ENCODE measurements at places on chromosomes 3 and 15.

- no peak for DNase-seq
Observed at GRCh38 chr3:101036213-101036618, 43.0 kb upstream of the ABI3BP start.

- no peak for DNase-seq
Observed at GRCh38 chr3:148820361-148821245, 7.0 kb upstream of the CPB1 start.

- no peak for DNase-seq
Observed at GRCh38 chr3:69011096-69011730, 2.3 kb downstream of the EOGT start.

DNA sequence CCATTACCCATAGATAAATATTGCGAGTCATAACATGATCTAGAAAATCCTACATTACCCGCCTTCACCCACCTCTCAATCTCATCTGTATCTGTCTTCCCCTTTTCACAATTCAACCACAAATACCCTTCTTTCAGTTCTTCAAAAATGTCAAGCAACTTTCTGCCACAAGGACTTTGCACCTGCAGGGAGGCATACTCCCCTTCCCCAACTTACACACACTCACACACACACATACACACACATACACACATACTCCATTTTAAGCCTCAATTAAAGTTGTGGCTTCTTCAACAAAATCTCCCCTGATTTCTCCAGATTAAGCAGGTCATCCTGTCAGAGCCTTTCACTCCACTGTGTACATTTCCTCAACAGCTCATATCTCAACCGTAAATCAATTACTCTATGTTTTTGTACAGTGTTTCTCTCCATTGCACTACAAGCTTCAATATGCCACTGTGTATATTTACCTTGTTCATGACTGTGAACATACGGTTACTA, 33.1 kb upstream of the CCDC50 start:
- no peak for DNase-seq

DNA sequence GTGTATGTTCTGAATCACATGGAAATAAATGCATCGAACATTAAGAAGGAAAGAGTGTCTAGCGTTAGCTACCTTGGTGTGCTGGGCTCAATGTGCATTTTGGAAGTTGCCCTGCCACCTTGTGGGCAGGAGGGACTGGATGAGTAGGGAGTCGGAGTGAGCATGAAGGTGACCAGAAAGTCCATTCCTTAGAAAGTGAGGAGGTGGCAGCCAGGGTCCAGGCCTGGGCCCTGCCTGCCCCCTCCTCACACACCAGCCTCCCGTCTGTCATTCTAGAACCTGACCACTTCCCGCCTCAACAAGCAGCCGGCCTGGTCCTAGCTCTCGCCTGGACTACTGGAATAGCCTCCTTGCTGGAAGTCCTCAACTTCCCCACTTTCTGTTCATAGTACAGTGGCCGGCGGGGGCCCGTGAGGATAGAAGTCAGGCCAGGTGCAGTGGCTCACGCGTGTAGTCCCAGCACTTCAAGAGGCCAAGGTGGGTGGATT, 10.2 kb upstream of the GATA2 start:
- peak; percentile 48 for DNase-seq

- no peak for DNase-seq
Observed at GRCh38 chr15:93523481-93523880, 434.5 kb upstream of the RGMA start.

- peak; percentile 24 for DNase-seq
Observed at GRCh38 chr3:56769116-56769707, 32.5 kb downstream of the ARHGEF3 start.

DNA sequence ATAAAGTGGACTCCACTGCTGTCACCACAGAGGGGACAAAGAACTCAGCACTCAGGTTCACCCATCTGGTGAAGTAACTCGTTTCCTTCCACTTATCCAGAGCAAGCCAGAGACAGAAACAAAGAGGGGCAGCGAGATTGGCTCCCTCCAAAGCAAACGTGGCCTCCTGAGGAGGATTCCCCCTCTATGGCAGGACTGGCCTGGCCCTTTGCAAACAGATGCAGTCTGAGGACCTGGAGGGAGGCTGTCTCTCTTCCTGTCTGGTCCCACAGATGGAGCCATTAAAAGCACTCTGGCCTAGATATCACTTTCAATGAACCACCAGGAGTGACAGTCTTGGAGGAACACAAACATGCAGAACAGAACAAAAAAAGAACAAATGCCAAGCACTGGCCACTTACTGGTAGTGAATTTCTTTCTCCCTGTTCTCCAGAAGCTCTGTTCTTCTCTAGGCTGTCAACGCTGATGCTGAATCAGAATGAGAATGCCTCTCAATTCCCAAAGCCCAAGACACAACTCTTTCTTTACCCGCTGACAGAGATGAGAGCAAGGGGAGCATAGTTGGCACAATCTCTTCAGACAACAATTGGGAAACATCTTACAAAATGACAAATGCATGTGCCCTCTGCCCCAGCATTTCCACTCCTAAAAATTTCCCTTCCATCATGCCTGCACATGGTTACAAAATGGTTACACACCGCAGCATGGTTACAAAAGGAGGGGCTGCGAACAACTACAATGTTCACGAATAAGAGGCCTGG, 14.3 kb downstream of the KLHL25 start:
- no peak for DNase-seq

DNA sequence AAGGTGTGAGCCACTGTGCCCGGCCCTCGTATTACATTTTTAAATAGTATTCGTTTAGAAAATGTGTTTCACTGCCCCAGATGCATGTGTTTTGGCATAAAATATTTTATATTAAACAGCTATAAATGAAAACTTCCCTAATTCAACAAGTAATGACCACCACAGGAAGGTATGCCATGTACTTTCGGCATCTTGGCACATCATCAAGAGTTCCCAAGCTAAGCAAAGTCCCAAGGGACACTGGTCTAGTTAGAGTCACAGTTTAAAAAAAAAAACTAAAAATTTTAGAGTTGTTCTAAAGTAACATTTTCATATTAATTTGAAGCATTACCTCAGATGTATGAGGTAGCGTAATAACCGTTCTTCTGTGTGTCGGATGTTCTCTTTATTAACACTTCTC, 15.6 kb upstream of the ARPP19 start:
- DNase-seq, result no peak

DNA sequence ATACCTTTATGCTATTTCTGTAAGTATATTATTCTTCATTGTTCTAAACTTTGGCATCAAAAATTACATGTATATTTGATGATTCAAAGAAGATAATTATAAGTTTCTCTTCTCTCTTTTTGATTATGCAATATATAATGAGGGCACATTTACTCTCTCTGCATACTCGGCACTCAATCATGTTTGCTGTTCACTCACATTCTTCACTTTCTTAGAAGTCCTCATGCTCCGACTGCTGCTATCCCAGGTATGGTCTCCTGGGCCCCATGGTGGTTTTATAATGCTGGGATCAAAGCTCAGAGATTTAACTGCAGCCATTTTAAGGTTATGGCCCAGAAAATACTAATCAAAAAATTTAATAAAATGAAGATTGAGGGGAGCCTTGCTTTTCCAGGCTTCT, 529.7 kb upstream of the IL12A start:
- no peak for DNase-seq

- no peak for DNase-seq
Observed at GRCh38 chr3:72724070-72724469, 124.2 kb downstream of the SHQ1 start.

GRCh38 chr3:180306691-180307090, 270.0 kb upstream of the PEX5L start:
- no peak for DNase-seq

Measured in WERI-Rb-1 (cell line).